ENCODE measurements at places on chromosomes 13 and 19. TPM values are rescaled to one million over a fixed set of nuclear protein-coding genes. Genes with fewer than 3 reads are reported as not detected.

- no peak for DNase-seq
Observed at GRCh38 chr19:17404015-17404414, 1.4 kb downstream of the BST2 start.

BTBD2 gene
- total RNA-seq: 40.2 TPM

POLR2I gene
- 72.6 TPM for total RNA-seq

GRCh38 chr13:113186061-113186900 lies 22.2 kb downstream of the PCID2 start:
- DNase-seq: no peak

DNA sequence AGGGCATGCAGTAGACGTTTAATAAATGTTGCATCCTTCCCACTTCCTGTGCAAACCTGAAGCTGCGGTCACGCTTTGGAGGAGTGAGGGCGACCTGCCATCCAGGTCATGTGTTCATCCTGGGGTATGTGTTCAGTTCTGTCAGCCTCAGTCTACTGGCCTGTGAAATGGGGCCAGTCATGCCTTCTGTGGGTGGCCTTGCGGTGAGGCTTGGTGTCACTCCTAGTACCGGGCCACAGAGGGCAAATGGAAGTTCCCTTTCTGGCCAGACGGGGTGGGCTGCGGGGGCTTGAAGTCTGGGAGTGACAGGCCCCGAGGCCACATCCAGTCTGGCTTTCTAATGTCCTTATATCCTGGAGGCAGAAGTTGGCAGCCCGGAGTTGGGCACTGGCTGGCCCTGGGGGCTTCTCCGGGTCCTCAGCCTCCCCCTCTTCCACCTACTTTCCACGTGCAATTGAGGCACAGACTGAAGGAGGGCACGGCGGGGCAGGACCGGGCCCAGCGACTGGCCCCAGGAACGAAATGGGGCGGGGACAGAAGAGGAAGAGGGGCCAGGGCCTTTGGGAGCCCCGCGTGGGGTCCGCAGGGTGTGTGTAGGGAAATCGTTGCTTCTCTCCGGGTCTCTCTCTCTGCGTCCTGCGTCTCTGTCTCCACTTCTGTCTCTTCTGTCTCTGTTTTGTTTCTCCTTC lies 11.1 kb downstream of the PDE4A start:
- DNase-seq: no peak

DNA sequence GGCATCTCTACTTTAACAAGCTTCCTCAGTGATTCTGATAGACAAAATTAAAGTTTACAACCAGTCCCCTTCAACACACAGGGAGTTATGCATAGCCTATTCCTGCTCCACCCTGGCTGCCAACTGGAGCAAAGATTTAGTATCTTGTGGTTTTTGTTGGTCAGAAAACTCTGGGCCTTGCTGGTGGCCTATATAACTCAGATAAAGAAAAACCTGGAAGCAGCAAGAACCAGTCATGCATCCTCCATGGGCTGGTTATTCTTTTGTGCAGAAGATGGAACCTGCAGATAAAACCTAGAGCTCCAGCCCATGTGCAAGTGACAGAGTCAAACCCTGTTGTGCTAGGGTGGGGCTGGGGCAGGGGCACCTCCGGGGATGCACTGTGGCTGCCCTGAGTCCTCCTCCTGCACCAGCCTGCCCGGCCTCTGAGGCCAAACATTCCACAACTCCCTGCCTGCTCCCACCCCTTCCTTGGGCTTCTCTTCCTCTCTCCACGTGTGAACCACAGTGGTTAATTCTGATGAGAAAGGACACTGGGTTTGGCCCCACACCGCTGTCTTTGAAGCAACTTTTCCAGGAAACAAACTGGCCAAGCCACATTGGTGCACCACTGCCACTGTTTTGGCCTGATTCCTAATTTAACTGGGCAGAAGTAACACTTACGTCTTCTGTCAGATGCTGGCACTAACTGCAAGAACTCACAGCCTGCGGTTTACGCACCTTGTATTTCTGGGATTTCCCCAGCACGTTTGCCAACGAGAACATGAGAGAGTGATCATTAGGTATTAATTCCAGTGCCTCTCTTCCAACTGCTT lies 23.3 kb upstream of the GGACT start:
- peak; percentile 87 for DNase-seq

DNA sequence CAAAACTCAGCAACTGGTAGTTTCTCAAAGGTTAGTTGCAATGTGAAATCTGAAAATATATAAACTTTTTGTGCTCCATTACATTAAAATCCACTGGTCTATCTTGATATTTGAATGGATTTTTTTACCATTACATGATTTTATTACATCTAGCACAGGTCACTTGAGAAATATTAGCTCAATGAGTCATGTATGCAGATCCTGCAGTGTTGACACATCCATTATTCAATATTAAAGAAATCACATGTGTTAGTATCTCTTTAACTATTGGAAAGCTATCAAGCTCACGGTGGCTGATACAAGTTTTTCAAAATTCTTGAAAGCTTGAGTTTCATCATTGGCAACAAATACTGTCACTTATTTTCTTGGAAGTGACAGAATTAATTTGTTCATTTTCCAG lies 373.9 kb upstream of the TSHZ3 start:
- no peak for DNase-seq

GRCh38 chr13:88288326-88288725 lies 617.2 kb downstream of the SLITRK5 start:
- DNase-seq: no peak

- DNase-seq: no peak
Observed at GRCh38 chr13:85529218-85529594, 270.0 kb downstream of the SLITRK6 start.

ZNF610 gene
- total RNA-seq: 4.4 TPM

DNA sequence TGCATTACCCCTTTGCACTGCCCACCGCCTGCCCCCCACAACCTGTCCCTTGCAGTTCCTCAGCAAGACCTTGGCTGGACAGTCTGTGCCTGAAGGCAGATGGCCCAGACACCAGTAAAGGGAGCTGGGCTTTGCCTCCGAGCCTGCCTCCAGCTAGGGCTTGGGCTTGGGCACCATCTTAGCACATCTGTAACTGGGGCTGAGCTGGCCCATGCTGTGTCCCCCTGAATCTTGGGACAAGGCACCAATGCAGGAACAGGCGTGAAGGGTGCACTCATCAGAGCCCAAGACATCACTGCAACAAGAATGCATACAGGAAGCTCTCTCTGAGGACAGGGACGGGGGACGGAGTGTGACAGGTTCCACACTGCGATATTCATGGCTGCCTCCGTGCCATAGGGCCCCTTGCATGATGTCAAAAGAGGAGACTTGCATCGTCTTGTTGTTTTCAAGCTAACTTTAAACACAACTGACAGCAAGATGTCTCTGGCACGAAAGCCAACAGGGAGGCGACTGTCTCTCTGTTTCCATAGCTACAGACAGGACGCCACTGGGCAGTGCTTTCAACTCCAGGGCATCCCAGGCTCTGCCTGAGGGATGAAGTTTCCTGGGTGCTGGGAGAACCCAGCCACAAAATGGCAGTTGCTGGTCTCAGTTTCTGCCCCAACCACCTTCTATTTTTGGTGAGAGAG lies 8.7 kb upstream of the CHST8 start:
- DNase-seq: no peak

GRCh38 chr13:83878691-83879430 lies 3.4 kb downstream of the SLITRK1 start:
- DNase-seq: no peak

SIRT2 gene
- total RNA-seq: 2,451 TPM

GSX1 gene
- not detected for total RNA-seq

CBLC gene
- not detected for total RNA-seq

GRCh38 chr13:48507021-48507420 lies 25.9 kb downstream of the RCBTB2 start:
- no peak for DNase-seq

RYR1 gene
- 168 TPM for total RNA-seq

DNA sequence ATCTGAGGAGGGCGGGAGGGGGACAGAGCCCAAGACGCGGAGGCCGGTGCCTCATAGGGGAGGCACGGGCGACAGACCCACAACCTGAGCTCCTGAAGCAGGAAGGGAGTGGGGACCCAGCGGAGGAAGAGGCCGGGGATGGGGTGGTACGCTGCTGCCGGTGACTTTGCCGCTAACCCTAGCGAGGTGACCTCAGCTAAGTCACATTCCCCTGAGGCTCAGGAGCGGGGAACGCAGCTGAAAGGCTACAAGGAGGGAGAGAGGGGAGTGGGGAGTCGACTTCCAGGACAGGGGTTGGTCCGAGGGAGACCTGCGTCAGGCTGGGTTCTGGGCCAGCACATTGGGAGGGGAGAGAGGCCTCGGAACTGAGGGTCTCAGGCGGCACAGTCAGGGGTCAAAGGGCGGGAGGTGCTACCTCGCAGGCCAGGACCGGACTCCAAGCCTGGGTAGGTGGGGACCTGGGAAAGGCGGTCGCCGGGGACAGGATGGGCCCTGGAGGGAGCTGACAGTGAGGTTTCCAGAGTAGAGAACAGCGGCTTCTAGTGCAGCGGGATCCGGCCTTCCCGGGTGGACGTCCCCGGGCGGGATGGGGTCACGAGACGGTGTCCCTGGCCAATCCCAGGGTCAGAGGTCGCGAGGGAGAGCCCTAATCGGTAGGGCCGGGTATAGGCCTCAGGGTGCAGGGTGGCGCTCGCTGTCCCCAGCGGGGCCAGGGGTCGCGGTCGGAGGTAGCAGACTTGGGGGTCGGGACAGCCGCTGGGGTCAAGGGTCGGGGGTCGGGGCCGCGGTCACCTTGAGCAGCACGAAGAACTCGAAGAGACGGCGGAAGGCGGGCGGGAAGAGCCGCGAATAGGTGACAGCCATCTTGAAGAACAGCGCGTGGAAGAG lies 699 bp downstream of the TMEM259 start:
- no peak for DNase-seq

DNA sequence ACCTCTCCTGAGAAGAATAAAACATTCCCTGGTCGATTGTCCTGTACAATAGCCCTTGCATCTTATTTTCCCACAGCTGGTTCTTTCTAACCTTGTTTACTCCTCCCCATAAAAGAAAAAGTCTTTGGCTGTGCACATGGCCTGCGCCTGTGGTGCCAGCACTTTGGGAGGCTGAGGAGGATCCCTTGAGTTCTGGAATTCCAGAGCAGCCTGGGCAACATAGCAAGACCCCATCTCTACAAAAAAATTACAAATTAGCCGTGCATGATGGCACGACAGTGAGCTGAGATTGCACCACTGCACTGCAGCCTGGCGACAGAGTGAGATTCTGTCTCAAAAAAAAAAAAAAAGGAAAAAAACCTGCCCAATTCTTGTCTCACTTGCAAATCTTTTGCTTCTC lies 7.2 kb upstream of the NUP62 start:
- DNase-seq: no peak

GRCh38 chr13:63041640-63042414 lies 1626.2 kb upstream of the PCDH20 start:
- DNase-seq: no peak

DNA sequence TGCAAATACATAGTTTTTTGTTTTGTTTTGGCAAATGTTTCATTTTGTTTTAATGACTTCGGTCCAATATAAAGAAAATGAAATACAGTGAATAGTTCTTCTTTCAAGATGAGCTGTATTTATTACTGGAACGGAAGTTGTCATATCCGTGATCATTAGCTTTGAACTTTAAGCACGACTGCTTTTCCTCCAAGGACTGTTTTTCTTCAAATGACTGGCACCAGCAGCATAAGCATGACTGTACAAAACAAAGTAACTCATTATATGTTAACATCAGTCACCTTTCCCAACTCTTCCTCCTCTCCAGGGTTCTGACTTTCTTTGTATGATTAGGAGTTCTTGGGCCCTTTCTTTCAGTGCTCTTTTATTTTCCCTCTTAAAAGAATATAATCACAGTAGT lies 20.5 kb downstream of the EDNRB start:
- no peak for DNase-seq

RNF225 gene
- not detected for total RNA-seq

- DNase-seq: no peak
Observed at GRCh38 chr13:91056746-91057145, 290.7 kb upstream of the MIR17HG start.

GRCh38 chr19:55209693-55210472 lies 582 bp upstream of the PTPRH start:
- peak; percentile 82 for DNase-seq

DNA sequence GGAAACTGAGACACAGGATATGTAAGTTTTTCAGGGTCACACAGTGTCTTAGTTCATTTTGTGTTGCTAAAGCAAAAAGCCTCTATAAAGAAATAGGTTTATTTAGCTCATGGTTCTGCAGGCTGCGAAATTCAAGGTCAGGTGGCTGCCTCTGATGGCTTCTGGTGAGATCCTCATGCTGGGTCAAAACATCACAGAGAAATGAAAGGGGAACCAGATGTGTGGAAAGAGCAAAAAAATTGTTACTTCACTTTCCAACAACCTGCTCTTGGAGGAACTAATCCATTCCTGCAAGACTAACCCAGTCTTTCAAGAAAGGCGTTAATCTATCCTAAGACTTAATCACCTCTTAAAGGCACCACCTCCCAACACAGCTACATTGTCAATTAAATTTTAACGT lies 64.2 kb upstream of the UBL3 start:
- no peak for DNase-seq

- DNase-seq: no peak
Observed at GRCh38 chr19:3333662-3334061, 32.7 kb upstream of the NFIC start.

SOX1 gene
- not detected for total RNA-seq

DNA sequence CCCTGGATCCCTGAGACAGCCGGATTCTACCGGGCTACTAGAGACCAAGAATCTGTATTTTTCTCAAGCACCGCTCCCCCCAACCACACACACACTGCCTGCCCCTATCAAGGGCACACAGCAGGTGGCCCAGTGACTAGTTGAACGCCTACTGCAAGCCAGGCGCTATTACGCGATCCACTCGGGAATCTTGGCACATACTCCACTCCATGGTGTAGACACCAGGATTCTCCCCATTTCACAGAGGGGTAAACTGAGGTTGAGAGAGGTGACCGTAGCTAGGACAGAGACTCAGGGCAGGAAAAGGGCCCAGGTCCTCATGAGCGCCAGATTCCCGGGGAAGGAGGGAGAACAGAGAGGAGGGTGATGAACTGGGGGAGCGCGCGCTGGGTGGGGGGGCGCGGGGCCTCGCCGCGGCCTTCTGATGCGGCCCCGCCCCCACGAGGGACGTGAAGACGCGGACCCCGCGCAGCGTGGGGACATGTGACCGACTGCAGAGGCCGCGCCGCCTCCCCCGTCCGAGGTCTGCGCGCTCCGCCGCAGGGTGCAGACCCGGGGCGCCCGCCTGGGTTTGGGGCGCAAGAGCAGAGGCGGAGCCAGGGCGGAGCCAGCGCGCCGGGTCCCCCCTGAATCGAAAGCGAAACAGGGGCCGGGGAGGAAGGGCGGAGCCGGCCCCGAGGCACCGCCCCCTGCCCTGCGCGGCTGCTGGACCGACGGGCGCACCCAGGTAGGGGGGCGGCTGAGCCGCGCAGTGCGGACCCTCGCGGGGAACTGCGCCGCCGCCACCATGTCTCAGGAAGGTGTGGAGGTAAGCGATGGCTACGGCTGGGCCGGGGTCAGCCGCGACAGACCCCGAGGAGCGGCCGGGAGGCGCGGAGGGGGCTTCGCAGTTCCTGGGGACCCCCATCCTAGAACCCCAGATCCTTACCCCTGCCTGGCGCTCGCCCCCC lies at the start of gene SHFL:
Gene SHFL (plus strand): TSS at position 677 of the 950 bp plus-strand sequence. CDS start 111 bp downstream, at position 788.
- peak; percentile 62 for DNase-seq

CRYL1 gene
- 9.3 TPM for total RNA-seq

- DNase-seq: no peak
Observed at GRCh38 chr19:14337510-14337909, 43.7 kb upstream of the ADGRE5 start.

- DNase-seq: peak; percentile 58
Observed at GRCh38 chr13:75550159-75550567, 572 bp downstream of the UCHL3 start.

Measured in myocyte (in vitro differentiated cells).